ENCODE measurements at places on chromosomes 1 and 21. TPM values are rescaled to one million over a fixed set of nuclear protein-coding genes. Genes with fewer than 3 reads are reported as not detected.

DNA sequence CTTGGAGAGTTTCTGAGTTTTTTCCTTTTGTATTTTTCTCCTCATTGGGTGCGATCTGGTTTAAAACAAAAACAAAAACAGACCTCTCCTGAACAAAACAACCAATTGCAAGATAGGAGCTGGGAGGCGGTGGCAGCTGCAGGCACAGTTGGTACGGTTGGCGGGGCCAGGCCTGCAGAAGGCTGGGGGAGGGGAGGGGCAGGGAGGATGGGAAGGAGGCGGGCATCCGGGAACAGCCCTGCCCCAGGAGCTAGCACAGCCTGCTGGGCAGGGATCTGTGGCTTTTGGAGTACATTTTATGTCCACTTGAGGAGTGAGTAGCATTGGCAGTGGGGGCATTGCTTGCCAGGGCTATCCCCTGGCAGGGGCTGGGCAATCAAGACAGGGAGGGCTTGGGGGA is 5.2 kb downstream of the CAPN9 start:
- DNase-seq, result no peak

The CLSTN1 gene
- 158 TPM for polyA plus RNA-seq

DNA sequence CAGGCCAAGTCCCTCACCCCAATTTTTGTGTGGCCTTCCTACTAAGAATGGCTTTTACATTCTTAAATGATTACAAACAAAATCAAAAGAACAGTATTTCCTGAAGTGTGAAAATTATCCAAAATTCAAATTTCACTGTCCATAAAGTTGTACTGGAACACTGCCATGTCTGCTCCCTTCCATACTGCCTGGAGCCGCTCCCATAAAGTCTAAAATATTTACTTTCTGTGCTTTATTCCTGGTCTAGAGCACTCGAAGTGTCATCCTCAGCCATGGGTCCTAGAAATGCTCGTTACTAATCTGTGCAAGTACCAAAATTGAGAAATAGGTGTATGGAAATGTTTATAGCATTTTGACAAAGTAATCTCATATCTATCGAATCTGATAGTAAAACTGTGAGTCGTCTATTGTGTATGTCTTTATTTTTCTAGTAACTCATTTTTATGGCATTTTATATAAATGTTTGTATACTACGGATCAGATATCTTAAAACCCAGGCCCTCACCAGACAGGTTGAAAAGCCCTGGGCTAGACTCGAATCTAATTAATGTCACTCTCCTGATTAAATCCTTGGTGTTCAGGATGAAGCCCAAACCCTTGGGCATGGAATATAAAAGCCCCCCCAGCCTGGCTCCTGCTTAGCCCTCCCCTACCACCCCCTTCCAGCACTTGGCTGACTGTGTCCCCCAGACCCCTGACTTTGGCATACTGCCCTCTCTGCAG is 4.9 kb downstream of the LBR start:
- DNase-seq, result no peak

DNA sequence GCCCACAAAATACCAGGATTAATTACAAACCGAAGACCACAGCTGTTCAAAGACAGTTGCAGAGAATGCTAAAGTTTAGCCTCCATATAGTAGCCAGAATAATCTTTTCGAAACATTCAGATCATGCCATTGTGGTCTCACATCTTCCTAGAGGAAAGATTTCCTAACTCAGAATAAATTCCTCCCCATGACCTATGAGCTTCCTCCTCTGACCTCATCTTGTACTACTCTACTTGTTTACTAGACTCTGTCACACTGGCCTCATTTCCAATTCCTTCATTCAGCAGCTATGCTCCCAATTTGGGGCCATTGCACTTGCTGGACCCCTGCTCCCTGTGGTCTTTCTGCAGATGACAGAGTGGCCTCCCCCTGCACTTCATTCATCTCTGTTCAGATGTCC is 71.8 kb upstream of the LRRC53 start:
- DNase-seq, result no peak

- no peak for DNase-seq
Observed at GRCh38 chr1:156664767-156665411, 12.3 kb downstream of the NES start.

DNA sequence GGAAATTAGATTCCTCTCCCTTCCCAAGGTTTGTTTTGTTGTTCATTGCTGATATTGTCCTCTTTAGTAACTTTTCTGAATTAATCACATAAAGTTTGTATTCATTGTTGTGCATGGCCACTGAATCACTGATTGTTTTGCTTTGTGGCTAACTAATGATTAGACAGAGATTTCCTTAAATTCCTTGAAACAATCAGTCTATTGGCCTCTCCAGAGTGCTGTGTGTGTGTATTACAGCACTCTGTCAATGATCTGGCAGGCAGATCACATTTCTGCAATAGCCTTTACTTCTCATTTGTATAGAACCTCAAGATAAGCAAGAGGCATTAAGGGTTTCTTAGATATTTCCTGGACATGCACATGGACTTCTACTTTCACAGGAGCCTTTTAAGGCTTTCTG is 78.6 kb downstream of the DUSP10 start:
- no peak for DNase-seq

DNA sequence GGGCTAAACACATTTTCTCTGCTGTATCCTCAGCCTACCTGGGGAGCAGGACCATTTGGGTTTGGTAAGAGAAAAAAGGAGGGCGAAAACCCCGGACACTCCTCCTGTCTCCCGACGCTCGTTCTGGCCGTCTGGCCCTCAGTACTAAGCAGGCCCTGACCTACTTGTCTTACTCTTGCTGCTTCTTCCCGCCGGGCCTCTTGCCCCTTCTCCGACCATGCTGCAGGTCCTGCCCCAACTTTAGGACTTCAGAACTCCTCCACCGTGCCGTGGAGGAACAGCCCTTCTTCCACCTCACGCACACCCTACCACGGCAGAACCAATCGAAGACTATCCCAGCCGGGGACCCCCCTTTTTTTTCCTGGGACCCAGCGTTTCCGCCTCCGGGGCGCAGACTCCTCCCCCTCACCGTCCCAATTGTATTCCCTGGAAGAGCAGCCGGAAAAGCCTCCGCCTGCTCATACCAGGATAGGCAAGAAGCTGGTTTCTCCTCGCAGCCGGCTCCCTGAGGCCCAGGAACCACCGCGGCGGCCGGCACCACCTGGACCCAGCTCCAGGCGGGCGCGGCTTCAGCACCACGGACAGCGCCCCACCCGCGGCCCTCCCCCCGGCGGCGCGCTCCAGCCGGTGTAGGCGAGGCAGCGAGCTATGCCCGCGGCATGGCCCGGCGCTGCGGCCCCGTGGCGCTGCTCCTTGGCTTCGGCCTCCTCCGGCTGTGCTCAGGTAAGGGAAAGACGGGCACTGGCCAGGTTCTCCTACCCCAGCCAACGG is at the start of gene CHRNB2:
Gene CHRNB2, plus strand, starts transcription at position 393 of the 771 bp plus-strand sequence. Its CDS starts 267 bp downstream, at position 660.
- DNase-seq, result peak; percentile 51

DNA sequence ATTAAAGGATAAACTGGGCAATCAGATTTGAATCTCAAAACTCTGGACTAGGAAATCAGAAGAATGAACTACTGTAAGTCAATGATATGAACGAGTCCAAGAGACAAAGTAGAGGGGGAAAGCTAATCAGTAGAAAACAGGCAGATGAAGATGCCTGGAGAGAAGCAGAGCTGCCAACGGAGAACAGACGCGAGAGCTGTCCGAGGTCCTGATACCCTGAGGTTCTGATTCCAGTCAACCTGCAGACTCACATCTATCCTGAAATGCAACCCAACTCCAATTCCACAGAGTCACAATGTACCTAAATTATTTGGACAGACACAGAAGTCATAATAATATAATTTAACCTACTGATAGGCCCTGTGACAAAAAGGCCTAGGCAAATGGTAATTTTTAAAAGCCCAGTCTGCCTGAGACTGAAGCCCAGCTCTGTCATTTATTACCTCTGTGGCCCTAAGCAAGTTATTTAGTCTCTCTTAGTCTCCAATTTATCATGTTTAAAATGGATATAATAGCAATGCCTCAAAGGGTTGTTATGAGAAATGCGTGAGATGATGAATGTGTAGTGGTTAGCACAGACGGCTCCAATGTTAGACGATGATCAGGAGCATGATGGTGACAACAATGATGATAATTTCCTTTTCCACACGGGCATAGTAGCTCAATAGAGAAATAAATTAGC is 33.4 kb downstream of the RGS7 start:
- peak; percentile 27 for DNase-seq

The GSTM1 gene
- 1.6 TPM for polyA plus RNA-seq

DNA sequence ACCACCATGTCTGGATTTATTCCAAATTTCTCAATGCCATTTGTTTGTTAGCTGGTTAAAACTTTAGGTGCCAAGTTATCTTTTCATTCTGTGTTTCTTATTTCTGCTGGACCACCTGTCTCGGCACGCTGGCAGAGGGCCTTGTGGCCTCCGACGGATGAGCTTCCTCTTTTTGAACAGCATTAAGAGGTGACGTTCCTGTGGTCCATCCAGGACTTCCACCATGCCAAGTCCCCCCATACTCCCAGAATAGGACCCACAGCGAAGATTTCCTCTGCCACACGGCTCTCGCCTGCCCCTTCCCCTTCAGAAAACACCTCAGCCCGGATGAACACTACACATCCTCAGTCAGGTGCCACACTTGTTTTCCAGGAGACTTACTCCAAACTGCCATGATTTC is 73.8 kb downstream of the NTPCR start:
- DNase-seq, result no peak

GRCh38 chr1:33122483-33123178 is 41.7 kb downstream of the AZIN2 start:
- DNase-seq, result no peak

The LCK gene
- polyA plus RNA-seq, result 5.1 TPM

DNA sequence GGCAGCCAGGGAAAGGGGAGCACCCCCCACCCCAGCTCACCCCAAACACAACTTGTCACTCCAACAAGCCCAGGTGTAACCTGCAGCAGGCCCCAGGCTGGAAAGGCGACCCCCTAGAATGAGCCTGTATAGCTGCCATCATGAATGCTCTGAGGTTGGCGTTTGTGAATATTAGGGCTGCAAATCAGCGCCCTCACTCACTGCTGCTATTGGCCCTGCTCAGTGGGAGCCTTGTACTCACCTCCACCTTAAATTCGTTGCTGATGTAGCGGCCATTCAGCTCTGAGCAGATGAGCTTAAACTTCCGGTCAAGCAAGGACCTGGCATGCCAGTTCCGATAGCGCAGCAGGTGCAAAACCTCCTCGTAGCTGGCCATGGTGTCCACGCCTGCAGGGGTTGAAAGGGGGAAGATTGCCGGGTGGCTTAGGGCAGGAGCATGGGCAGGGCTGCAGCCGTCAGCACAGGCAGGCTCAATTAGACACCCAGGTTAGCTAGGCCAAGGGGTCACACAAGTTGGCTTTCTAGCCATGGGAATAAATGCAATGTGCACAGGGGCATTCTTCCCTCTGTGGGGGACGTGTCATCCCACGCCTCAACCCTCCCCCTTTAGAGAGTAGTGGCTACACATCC is 81.7 kb downstream of the PIK3CD start:
- DNase-seq, result no peak

GRCh38 chr1:205373798-205374175 is 17.1 kb upstream of the KLHDC8A start:
- no peak for DNase-seq

The HSPB7 gene
- polyA plus RNA-seq, result 4.2 TPM

The NBPF20 gene
- polyA plus RNA-seq, result 1.3 TPM

The SPATA21 gene
- not detected for polyA plus RNA-seq

DNA sequence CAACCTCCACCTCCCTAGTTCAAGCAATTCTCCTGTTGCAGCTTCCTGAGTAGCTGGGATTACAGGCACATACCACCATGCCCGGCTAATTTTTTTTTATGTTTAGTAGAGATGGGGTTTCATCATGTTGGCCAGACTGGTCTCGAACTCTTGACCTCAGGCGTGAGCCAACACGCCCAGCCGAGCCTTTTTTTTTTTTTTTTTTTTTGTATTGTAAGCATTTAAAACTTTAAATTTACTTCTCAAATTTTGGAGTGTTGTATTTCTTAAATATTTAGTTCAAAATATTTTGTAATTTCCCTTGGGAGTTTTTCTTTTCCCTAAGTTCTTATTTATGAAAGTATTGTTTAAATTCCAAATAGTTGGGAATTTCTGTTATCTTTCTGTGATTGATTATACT is 9.2 kb upstream of the SCAF4 start:
- no peak for DNase-seq

The VWA1 gene
- polyA plus RNA-seq, result 47.9 TPM

DNA sequence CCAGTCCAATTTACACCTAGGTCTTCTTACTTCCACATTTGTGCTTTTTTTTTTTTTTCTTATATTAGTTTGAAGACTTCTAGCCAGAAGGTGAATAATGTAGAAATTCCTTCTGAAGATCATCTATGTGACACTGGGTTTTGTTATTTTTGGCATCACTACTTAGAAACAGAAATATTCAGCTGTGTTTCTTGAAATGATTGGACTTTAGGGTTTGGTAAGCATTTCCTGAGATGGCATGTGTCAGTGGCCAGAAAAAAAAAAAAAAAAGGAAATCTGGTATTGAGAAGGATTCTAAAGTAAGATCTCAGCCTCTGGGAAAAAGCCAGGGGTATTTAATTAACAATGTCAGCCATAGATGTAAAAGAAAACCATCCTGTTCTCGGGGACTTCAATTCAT is 43.4 kb upstream of the LRRC8C start:
- DNase-seq, result no peak

The TDRD5 gene
- polyA plus RNA-seq, result 3.5 TPM

DNA sequence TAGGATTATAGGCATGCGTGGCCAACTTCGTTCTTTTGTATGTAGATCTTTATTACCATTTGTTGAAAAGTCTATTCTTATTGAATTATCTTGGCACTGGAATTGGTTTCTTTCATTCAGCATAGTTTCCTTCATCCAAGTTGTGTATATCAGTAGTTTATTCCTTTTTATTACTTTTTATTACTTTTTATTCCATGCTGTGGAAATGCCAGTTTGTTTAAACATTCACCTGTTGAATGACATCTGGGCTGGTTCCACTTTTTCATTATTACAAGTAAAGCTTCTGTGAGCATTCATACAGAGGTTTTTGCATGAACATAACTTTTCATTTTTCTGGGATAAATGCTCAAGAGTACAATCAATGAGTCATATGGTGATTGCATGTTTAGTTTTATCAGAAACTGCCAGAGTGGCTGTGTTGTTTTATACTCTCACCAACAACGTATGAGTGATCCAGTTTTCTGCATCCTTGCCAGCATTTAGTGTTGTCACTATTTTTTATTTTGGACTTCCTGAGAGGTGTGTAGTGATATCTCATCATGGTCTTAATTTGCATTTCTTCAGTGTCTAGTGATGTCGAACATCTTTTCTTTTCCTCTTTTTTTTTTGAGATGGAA is 28.6 kb downstream of the PTPRU start:
- no peak for DNase-seq

- no peak for DNase-seq
Observed at GRCh38 chr21:34537838-34538237, 25.8 kb upstream of the KCNE1 start.

GRCh38 chr1:81752840-81753239 is 47.9 kb upstream of the ADGRL2 start:
- no peak for DNase-seq
